Central memory CD8-positive, alpha-beta T cell (primary cell): ENCODE measurements at places on chromosomes 16 and 17.

- DNase-seq: no peak
Observed at GRCh38 chr17:36205637-36206485, 5.0 kb upstream of the CCL4L2 start.

DNA sequence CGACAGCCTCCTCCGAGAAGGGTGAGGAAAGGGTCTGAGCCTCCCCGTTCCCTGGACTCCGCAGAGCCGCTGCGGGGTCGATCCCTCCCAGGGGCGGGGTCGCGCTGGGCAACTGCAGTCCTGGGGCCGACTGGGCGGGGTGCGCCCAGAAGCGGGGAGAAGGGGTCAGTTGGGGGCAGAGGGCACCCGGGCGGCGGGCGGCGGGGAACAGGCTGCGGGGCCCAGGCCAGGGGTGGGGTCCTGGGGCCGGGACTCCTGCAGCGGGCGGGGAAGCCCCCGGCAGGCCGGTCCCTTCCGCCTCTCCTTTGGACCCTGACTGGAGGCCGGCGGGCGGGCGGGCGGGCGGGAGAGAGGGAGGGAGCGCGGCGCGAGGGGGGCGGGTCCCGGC, 352 bp downstream of the GGNBP2 start:
- no peak for DNase-seq

GRCh38 chr17:41537614-41537954, 9.5 kb upstream of the KRT19 start:
- DNase-seq: no peak

DNA sequence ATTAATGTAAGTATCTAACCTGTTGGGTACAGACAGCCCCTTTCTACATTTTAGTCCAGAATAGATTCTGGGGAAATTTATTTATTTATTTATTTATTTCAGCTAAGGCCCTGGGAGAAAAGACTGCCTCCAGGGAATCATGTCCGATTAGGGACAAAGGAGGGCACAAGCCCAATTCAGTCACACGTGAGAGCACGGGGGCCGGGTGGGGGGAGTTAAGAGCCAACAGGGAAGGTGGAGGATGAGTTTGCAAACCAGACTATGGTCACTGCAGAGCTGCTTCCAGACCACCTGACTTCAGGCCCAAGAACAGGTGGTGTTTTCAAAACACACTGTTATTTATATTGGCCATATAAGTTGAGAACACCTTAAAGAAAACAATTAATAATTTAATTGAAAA, 1.6 kb upstream of the ZFHX3 start:
- DNase-seq: no peak
